ENCODE measurements at places on chromosomes 13 and 19.
A peak's percentile ranks its signal among the peaks of the same experiment; 100 is the strongest.

- no peak for DNase-seq
Observed at GRCh38 chr19:51219307-51219706, 5.6 kb upstream of the CD33 start.

DNA sequence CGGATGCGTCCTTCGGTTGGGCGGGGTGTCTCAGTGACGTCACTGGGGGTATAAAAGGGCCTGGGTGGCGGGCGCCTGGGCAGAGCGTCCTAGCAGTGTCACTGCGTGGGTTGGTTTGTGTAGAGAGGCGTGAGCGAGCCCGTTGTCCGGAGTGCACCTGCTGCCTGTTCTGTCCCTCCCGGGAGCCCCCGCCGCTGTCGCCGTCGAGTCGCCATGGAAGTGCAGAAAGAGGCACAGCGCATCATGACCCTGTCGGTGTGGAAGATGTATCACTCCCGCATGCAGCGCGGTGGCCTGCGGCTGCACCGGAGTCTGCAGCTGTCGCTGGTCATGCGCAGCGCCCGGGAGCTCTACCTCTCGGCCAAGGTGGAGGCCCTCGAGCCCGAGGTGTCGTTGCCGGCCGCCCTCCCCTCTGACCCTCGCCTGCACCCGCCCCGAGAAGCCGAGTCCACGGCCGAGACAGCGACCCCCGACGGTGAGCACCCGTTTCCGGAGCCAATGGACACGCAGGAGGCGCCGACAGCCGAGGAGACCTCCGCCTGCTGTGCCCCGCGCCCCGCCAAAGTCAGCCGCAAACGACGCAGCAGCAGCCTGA, 2.9 kb downstream of the IER2 start:
- DNase-seq = peak; percentile 96

GRCh38 chr13:22017226-22017625, 346.4 kb downstream of the FGF9 start:
- no peak for DNase-seq

DNA sequence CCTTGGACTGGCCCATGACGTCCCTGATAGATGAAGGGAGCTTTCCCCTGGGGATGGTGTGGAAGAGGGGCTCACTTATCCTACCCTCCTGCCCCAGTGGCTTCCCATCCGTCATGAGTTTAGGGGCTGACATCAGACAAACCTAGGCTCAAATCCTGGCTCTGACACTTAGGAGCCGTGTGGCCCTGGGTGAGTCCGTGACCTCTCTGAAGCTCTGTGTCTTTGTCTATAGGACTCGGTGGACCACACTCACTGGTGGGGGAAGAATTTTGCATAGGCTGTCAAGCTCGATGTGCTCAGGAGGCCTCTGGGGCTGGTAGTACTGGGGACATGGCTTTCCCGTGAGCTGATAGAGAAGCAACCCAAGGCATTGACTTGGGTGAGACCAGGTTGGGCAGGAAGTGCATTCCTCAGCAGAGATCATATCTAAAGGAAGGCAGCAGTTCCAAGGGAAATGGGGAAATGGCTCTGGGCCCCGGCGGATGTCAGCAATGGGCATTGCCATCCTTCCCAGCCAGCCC, 17.4 kb upstream of the AP1M2 start:
- DNase-seq = no peak

DNA sequence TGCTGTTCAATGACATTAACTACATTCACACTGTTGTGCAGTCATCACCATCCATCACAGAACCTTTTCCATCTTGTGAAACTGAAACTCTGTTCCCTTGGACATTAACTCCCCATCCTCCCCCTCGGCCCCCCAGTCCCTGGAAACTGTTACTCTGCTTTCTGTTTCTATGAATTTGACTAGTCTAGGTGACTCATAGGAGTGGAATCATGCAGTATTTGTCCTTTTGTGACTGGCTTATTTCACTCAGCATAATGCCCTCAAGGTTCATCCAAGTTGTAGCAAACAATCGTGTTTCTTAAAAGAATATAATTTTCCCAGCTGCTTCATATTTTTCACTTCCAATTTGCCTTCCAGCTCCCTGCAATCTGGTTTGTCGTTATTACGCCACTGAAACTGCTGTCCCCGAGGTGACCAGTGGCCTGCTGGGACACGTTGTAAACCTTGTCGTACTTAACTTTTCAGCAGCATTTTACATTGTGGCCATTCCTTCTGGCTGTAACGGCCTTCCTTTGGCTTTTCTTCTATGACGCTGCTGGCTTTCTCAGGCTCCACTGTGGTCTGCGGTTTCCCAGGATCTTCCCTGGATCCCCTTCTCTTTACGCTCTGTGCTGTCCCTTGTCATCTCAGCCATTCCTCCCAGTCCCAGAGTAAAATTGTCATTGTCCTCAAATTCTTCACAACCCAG, 74.0 kb downstream of the DHRS12 start:
- DNase-seq = no peak

DNA sequence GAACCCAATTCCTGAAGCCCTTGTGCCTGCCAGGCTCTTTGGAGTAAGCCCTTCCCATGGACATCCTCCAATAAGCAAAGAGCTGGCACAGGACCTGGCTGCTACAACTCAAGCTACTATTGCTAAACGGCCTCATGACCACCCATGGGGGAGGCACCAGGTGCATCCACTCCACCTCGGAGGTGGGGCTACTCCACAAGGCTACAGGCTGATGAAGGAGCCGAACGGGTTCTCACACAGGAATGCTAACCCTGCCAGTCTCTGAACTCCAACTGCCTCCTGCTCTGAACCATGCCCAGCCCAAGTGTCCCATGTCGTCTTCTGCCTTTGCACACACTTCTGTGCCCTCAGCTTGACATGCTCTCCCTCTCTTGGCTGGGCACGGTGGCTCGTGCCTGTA, 10.0 kb downstream of the SYMPK start:
- no peak for DNase-seq

GRCh38 chr19:11293433-11294389, 2.2 kb upstream of the TSPAN16 start:
- peak; percentile 77 for DNase-seq

GRCh38 chr13:71454509-71454908, 412.5 kb downstream of the DACH1 start:
- DNase-seq = no peak

GRCh38 chr19:7903244-7904073, at the start of gene MAP2K7:
TSS of gene MAP2K7 (plus strand) at chr19:7903877. CDS start at chr19:7903945, 68 bp downstream.
- DNase-seq = peak; percentile 97

DNA sequence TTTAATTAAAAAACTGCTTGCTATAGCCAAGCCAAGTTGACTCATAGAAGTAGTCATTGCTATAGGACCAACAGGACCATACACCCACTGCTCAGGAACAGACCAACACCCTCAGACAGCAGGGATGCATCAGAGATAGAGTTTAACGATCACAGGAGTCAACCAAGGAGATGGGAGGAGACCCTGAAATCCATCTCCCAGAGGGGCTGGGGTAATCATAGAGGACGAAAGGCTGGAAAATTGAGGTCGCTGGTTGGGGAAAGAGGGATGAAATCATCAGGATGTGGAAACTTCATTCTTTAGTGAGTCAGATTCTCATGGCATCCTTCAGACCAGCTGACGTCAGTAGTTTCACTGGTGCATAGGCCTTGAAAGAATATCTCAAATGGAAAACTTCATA, 160.4 kb upstream of the GPC6 start:
- DNase-seq = no peak

DNA sequence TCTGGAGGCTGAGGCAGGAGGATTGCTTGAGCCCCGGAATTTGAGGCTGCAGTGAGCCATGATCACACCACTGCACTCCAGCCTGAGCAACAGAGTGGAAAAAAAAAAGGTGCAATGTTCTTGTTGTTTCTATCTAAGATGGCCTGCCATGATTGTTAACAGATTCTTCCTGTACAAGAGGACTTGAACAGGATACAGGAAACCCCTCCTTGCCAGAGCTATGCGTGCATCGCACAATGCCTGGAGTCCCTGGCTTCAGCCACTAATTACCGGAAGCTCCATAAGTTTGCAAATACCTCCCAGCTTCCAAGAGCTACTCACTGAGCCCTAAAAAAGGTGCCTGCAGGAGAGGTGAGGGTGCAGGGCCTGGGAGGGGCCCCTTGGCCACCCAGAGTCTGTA, 13.1 kb upstream of the HIF3A start:
- DNase-seq = no peak

- DNase-seq = no peak
Observed at GRCh38 chr13:52652980-52653303, 306 bp downstream of the SUGT1 start.

DNA sequence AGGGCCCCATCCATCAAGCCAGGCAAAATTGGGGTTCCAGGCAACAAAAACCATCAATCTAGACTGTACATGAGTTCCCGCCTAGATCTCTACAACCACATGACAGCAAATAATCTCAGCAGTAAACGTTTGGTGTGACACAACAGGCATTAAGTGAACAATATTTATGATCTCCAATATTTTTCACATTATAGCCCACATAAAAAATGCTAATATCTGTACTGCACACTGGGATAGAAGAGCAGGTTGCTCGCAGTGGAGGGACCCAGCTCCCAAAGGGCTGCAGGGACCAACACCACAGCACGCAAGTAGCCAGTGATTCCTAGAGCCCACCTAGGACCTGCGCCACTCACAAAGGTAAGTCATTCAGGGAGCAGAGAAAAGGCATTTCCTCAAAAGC, 25.9 kb downstream of the LATS2 start:
- no peak for DNase-seq

DNA sequence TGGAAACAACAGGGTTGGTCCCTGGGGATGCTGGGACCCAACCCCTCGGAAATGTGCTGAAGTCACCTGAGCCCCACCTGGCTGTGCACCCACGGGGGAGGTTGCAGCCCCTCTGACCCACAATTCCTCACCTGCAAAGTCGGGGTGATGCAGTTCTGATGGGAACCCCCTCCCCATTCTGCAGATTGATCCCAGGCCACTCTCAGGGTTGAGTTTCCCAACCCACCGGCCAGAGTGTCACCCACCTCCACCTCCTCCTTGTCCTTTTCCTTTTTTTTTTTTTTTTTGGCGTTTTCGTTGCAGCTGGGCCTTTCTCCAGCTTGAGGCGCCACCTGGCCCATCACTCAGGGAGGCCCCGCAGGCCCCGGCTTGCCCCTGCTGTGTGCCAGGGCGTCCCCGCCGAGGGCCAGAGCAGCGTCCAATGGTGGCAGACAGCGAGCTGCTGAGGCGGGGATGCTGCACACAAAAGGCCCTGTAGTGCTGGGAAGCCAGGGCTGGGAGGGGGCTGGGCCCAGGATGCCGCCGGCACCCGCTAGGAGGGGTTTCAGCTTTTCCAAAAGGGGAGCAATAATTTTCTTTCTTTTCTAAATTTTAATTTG, 4.6 kb downstream of the PIK3R2 start:
- peak; percentile 70 for DNase-seq

GRCh38 chr13:98517576-98518310, 59.2 kb downstream of the STK24 start:
- DNase-seq = no peak

DNA sequence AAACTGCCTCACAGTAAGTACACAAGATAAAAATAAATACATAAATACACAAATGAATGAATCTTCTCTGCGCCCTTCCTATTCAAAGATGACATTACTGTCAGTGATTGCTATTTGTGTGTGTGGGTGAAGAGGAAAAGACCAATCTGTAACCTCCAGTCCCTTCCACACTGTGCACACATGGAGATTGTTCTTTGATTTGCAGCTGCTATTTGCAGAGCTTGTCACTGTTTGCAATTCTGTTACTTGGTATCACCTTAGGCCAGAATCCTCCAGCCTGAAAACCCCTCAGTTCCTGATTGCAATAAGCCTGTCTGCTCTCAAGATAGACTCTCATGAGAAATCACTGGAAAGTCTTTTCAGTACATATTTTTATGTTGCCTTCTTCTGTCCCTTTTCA, 1314.9 kb downstream of the PCDH9 start:
- DNase-seq = no peak

- no peak for DNase-seq
Observed at GRCh38 chr19:6639439-6639838, 30.5 kb downstream of the TNFSF14 start.

DNA sequence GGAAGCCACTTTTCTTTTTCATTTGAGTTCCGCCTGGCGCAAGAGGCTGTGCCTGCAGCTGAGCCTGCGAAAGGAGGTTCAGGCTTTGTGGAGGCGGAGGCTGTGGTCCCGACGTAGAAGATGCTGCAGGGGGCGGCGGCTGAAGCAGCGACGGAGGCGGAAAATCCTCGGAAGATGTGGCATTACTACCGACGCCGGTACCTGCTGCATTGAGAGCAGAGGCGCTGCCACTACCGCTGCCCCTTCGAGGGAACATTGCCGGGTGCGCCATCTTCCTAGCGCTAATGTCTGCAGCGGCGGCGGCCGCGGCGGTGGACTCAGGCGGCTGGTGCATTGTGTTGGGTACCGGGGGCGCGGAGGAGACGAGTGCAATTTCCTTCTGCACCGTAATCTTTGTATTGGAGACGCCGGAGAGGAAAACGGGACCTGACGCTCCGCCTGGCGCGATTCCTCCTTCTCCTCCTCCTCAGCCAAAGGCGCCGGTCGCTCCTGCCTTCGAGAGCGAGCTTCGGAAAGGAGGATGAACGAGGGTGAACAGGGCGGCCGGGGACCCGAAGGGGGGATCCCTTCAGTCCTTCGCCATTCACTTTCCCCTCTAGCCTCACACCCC, at the start of gene TSC22D1:
Gene TSC22D1, minus strand, starts transcription at position 590 of the 610 bp plus-strand sequence. Its CDS starts 256 bp downstream, at position 334.
- peak; percentile 59 for DNase-seq

DNA sequence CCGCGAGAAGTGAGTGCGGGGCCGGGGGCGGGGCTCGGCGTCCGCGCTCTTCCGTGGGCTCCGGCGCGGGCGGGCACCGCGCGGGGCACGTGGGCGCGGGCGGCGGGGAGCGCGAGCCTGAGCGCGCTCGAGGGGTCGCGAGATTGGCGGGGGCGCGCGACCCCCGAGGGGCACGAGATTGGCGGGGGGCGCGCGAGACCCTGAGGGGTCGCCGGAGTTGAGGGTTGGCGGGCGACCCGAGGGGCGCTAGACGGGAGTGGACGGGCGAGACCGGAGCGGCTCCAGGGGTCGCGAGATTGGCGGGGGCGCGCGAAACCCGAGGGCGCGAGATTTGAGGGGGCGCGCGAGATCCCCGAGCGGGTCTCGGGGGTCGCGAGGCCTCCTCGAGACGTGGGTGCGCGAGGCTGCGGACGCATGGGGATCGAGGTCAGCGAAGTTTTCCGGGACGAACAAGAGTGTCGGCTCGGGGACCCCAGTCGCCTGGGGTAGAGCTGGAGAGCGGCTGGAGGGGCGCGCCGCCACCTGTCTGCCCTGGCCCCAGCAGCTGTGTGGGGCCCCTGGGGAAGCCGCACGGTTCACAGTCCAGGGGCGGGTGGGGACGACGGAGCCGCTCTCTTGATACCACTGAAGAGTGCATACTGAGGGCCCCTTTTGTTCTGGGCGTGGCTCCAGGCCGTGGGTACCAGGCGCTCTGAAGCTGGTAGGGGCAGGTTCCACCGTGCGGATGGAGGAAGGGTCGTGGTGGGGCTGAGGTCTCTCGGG, 682 bp downstream of the SSBP4 start:
- DNase-seq = no peak

- DNase-seq = no peak
Observed at GRCh38 chr13:58341318-58341717, 709.8 kb downstream of the PCDH17 start.

- DNase-seq = peak; percentile 14
Observed at GRCh38 chr13:94595001-94595949, 677 bp downstream of the TGDS start.
